ENCODE measurements at places on chromosomes 11 and 22. TPM values are rescaled to one million over a fixed set of nuclear protein-coding genes. Genes with fewer than 3 reads are reported as not detected.

GRCh38 chr22:20031732-20032406, 11.0 kb downstream of the TANGO2 start:
- peak; percentile 61 for DNase-seq

DNA sequence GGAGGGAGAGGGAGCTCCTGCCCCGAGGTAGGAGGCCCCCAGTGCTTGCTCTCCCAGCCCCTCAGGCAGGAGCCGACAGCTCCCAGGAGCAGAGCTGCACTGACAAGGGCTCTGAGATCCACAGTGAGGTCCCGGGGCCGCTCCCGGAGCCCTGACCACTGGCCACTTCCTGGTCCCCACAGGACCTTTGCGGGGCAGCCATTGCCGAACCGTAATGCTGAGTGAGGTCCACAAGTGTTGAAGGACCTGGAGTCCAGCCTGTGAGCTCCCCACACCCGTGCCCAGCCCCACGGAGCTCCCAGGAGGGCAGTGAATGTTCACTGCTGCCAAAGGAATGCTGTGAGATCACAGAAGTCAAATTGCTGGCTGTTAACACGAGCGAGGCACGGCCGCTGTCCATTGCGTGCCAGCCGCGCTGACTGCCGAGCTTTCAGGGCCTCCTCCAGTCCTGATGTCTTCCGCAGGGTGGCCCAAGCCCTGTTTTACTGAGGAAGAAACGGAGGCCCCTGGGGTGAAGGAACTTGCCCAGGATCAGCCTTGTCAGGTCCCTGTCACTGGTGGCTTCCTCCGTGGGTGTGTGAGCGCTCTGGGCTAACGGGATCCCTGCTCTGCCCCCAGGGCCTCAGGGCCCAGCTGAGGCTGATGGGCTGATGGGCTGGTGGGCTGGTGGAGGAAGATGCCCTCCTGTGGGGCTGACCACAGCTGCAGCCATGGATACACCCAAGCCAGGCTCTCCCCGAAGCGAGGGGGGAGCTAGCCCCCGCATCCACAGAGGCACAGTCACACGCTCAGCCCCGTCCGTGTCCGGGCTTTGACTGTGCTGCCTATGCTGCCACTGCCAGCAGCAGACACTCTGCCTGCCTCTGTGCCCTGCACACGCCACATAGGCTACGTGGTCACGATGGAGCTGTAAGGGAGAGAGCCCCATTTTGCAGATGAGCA, 70.8 kb downstream of the WNT7B start:
- no peak for DNase-seq

DNA sequence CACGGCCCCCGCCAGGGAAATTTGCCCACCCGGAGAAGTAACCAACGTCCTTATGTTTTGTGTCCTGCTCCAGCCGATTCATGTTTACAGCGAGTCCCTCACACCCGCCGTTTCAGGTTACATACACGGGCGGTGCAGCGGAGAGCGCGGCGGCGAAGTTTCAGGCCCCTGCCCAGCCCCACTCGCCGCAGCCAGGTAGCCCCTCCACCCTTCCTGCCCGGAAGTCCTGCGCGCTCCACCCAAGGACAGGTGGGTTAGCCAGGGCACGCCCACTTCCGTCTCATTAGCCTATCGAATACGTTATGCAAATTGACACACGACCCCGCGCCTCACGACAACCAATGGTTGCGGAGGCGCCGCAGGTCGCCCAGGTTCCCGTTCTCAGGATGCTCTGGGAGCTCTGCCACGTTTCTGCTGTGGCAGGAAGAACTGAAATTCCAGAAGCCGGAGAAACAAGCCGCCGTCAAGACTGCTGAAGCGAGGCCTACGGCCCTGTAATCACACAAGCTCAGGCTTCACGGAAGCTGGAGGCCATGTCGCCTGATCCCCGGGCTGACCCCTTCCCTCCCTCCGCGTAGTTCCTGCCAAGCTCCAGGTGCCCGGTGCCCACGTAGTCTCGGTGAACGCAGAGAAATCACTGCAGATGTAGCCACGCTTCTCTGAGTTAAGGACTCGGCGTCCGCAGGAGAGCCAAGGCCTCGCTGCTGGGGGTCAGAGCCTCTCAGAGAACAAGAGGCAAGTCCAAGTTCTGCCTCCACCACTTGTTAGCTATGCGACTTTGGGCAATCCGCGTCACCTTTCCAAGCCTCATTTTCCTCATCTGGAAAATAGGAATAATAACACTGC, 22.4 kb upstream of the MYH9 start:
- peak; percentile 96 for DNase-seq

- DNase-seq = peak; percentile 14
These were observed 25.0 kb upstream of the GAL start for GRCh38 chr11:68659158-68659921.

DNA sequence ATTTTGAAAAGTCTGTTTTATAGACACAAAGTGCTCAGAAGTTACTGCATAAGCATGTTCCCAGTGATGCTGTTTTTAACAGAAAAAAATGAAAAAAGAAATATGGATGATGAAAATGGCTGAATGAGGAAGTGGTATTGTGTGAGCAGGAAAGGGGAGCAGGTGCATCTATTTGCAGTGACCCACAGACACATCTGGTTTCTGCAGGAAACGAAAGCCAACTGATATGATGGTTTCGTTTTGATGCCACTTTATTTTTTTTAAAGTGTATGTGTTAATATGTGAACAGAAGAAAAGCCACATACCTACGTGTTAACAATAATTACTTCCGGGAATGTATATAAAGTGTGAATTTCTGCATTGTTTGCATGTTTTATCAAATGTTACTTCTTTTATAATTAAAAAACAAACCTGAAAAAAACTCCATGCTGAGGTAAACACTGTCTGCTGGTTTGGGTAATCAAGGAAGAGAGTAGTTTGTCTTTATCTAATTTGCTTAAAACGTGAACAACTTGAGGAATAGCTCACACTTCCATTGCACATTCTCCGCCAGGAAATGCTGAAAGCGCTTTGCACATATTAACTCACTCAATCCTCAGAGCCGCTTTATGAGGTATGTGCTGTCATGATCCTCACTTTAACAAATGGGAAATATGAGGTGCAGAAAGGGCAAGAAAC, 1335.9 kb downstream of the TBC1D22A start:
- no peak for DNase-seq

DNA sequence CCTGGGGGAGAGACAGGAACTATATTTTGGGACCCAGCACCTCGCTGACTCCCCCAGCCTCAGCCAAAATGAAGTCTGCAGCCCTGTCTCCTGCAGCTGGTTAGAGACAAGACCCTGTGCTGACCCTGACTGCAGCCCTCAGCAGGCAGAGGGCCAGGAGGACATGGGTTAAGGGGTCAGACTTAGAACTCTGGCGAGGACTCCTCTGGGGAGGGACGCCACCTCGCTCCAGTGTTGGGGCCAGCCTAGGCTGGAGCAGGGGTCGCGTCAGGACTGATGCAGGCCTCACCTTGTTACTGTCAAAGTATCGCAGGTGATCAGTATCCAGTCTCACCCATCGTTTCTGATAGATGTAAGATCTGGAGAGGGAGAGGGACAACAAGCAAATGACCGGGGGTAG, 36.9 kb upstream of the PDE2A start:
- DNase-seq = no peak

DNA sequence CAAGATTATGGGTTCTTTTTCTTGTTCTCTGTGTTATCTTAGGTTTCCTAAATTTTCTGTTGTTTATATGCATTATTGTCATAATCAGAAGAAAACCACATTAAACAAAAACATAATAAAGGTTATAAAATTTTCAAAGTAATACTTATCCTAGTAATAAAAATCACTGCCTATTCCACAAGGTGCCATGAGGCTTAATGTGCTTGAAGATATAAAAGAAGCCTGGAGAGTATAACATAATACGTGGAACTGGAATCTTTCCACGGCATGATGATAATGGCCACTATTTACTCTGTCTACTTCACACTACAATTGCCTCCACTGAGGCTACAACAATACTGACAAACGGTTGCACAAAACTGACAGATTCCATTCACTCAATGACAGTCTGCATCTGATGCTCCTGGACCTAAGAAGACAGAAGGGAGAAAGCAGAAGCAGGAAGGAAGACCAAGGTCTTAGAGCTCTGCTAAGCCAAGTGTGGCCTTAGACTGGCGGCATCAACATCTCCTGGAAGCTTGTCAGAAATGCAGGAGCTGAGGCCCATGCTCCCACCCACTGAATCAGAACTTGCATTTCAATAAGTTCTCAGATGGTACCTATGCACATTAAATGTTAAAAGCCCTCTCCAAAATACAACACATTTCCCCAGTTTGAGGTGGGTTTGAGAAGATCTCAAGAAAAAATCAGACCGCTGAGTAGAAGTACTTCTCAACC, 13.1 kb downstream of the TENM4 start:
- no peak for DNase-seq

CNGA4 gene
- not detected for total RNA-seq

SRSF8 gene
- 29.2 TPM for total RNA-seq

LUZP2 gene
- total RNA-seq = 3.3 TPM

C11orf87 gene
- total RNA-seq = not detected

GSTT2B gene
- not detected for total RNA-seq

OR52I1 gene
- not detected for total RNA-seq

NXPE1 gene
- 333 TPM for total RNA-seq

SGSM1 gene
- total RNA-seq = 2.5 TPM
